Lung (tissue), 17 donors: ENCODE measurements at places on chromosomes 6 and 20.

DNA sequence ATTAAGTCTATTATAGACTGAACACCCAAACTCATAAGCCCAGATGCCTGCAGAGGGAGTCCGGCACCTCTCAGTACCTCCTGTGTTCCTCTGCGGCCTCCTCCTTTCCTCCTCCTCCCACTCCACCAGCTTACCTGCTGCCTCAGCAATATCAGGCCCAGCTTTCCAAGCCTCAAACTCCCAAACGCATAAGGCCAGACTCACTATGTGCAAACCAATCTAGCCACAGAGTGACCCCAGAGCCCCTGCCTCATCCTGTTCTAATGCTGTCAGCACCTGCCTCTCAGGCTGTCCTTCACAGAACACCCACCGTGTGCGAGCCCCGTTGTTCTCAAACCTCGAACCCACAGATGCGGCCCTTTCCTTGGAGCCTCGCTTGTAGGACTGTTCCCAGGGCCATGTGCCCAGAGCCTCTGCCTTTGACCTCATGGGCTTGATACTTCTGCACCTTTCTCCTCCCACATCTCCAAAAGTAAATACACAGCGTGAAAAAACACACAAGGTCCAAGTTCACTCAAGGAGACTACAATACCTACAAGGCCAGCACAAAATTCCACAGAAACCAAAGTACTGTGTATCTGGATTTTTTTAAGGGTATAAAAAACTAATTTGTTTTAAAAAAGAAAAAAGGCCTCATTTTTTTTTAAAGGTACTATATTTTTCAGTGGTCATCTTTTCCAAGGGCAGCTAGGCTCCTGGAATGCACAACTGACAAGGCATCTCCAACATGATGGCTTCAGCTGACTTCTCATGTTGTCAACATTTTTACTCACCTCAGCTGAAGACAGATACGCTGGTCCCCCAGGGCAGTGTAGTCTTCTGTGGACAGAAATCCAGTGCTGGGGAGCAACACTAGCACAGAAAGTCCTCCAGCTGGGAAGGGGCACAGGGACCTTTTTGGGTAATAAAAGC, 52.3 kb downstream of the ABHD12 start:
- H3K4me3 ChIP-seq, result no peak overlapping the region
- no peak overlapping the region for H3K27ac ChIP-seq
- H3K27me3 ChIP-seq, result no peaks in the 10 kb centered on the region
- H3K36me3 ChIP-seq, result no peaks in the 10 kb centered on the region
- H3K4me1 ChIP-seq, result no peaks in the 10 kb centered on the region
- no peak for DNase-seq

DNA sequence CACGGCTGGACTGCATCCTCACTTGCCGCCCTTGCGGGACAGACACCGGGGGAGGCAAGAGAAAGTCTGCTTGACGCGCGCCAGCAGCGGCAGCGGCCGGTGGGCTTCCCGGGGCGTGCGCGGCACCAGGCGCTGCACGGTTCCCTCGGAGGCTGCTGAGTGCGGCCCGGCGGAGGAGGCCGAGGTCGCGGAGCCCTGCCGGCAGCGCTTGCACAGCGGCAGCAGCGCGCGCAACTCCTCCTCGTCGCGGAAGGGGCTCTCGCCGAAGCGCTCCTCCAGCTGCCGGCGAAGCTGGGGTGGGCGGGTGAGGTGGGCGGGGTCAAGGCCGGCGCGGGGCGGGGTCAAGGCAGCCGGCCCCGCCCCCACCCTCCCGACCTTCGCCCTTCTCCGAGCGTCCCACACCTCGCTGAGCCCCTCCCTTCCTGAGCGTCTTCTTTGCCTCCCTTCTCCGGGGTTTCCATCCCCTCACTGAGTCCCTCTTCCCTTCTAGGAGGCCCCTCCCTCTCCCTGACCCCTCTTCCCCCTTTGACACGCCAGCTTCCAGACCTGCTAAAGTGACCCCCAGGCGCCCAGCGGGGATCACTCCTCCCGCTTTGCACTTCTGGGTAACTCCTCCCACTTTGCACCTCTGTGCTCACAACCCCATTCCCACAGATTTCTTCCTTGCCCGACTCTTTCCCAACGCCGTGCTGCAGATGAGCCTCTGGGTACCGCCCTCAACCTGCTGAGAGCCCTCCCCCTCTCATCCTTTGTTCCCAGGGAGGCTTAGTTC, 8.8 kb downstream of the DUSP15 start:
- peak; percentile 84 for DNase-seq
- H3K27ac ChIP-seq, result no peak overlapping the region
- peaks cover 3% of the 10 kb centered on the region for H3K27me3 ChIP-seq
- H3K36me3 ChIP-seq, result no peaks in the 10 kb centered on the region
- H3K4me3 ChIP-seq, result no peak overlapping the region

DNA sequence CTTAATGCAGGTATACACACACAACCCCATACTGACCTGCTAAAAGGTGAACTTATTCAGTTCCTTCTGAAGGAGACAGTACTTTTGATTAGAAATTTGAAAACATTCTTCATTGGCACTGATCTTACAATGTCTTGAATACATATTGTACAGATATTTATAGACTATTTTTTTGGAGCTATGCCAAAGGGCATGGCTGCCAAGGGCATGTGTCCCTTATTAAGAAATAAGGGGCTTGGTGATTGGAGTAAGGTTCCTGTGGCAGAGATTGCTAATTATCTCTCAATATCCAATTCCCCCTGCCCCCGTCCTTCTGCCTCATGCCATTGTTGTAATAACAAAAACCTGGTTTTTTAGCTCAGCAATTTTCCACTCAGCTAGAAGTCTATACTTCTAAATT, 355.9 kb downstream of the FARS2 start:
- H3K27ac ChIP-seq, result no peak overlapping the region
- no peak for DNase-seq
- H3K27me3 ChIP-seq, result no peaks in the 10 kb centered on the region
- H3K4me3 ChIP-seq, result no peak overlapping the region
- H3K4me1 ChIP-seq, result no peaks in the 10 kb centered on the region

DNA sequence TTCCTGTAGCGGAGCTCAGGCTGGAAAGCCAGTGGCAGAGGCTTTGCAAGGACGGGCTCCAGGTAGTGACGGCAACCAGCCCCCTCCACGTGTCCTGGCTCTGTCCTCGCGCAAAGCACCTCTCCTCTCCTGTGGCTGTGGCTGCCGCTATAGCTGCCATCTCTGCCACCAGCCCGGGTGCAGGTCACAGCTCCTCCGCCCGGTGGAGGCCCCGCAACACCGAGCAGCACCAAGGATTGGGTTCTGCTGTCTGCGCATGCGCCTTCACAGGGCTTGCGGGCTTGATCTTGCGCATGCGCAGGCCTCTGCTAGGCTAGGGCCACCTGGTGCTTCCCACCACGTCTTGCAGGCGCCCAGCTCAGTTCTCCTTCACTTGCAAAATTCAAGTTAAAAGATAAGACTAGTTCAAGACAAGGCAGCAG, 625.4 kb downstream of the QKI start:
- H3K27me3 ChIP-seq, result no peaks in the 10 kb centered on the region
- no peak overlapping the region for H3K4me3 ChIP-seq
- no peak overlapping the region for H3K27ac ChIP-seq
- no peaks in the 10 kb centered on the region for H3K36me3 ChIP-seq
- peak; percentile 25 for DNase-seq

DNA sequence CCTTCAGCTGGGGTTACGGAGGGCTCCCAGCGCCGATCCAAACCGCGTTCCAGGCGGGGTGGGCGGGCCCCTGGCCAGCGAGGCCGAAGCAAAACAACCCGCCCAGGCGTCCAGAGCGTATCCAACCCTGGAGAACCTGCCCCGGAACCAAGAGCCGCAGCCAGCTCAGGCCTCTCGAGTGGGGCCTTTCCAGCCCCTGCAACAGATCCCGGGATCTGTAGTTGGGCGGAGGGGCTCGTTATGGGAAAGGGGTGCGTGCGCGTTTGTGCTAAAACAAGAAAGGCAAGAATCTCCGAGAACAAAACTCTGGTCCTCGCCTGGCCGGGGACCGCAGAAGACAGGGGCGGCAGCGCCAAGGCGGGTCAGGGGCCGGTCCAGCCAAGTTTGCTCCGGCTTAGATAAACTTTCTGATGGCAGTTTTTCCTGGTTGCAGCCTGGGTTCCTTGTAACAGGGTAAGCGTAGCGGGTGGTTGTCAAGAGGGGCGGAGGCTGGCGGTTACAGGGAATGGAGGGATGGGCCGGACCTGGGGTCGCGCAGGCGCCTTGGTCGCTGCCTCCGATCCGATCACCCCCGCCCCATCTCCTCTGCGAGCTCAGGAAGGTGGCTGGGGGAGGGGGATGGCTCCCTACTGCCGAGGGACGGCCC, 448 bp upstream of the RIN2 start:
- peak overlapping the region; percentile 98 for H3K27ac ChIP-seq
- H3K4me3 ChIP-seq, result peak overlapping the region; percentile 76
- H3K4me1 ChIP-seq, result peaks cover 23% of the 10 kb centered on the region
- DNase-seq, result peak; percentile 97

DNA sequence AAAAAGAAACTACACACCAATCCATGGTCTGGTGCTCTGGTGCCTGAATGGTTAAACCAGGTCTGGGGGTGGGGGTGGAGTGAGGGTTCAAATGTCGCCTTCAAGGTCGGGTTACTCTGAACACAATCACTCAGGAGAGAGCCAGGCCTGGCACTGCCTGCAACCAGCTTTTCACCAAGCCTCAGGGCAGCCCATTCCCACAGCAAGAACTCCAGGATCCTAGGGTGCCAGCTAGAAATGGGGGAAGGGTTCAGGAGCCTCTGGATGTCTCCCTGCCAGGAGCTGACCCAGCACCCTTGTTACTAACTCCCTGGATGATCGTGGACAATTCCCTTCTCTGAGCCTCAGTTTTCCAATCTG, 6.7 kb downstream of the SDC4 start:
- peaks cover 24% of the 10 kb centered on the region for H3K4me1 ChIP-seq
- DNase-seq, result no peak
- H3K27ac ChIP-seq, result peak overlapping the region; percentile 84
- H3K36me3 ChIP-seq, result peaks cover 3% of the 10 kb centered on the region
- H3K4me3 ChIP-seq, result no peak overlapping the region
- no peaks in the 10 kb centered on the region for H3K27me3 ChIP-seq

GRCh38 chr6:43082806-43083655, 6.9 kb downstream of the PTK7 start:
- peak; percentile 92 for DNase-seq
- H3K27me3 ChIP-seq, result no peaks in the 10 kb centered on the region
- H3K27ac ChIP-seq, result no peak overlapping the region
- H3K4me1 ChIP-seq, result peaks cover 27% of the 10 kb centered on the region
- no peak overlapping the region for H3K4me3 ChIP-seq

DNA sequence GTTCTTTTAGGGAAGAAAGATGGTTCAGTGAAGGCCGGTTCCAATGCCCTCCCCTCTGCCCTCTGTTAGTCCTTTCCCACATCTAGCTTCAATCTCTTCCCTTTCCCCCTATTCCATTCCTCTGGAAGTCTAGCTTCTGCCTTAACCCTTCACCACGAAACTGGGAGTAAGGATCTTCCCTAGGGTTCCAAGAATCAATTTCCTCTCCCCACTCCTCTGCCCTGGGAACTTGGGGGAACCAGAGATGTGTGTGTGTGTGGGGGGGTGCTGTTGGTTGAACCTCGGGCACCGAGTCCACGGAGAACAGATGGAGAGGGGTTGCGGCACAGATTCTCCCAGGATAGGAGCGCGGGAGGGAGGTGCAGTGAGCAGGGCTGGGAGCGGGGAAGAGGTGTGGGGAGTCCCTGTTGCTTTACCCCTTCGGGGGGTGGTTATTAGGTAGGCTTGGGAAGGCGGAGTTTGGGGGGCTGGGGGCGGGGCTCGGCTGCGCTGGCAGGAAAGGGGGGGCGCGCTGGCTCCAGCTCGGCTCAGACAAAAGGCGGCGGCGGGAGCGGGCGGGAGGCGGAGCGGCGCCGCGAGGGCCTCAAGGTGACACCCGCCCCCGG, at the start of gene TMEM151B:
TMEM151B (plus strand) TSS at position 530 of the 605 bp plus-strand sequence. CDS start 293 bp downstream, outside the sequence.
- DNase-seq, result no peak
- H3K27me3 ChIP-seq, result no peaks in the 10 kb centered on the region
- no peaks in the 10 kb centered on the region for H3K36me3 ChIP-seq
- H3K4me1 ChIP-seq, result no peaks in the 10 kb centered on the region
- no peak within 1 kb of the TSS for H3K4me3 ChIP-seq

DNA sequence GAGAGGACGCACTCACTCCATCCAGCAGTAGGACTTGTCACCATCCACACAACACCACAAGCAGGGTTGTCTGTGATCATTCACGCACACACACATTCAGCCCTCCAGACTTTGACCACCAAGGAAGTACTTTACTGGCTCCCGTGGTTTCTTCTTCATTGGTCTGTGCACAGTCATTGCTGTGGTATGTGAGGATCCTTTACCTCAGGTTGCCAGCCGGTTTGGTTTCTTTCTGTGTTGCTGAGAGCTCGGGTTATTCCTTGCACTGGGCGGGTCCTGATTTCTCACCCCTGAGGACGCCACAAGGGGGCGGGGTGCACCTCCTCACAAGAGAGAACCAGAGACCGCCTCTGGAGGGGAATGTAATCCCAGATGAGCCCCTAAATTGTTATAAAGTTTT, 11.2 kb downstream of the SLC35A1 start:
- H3K27ac ChIP-seq, result no peak overlapping the region
- no peak for DNase-seq
- no peaks in the 10 kb centered on the region for H3K4me1 ChIP-seq
- no peak overlapping the region for H3K4me3 ChIP-seq
- no peaks in the 10 kb centered on the region for H3K27me3 ChIP-seq

DNA sequence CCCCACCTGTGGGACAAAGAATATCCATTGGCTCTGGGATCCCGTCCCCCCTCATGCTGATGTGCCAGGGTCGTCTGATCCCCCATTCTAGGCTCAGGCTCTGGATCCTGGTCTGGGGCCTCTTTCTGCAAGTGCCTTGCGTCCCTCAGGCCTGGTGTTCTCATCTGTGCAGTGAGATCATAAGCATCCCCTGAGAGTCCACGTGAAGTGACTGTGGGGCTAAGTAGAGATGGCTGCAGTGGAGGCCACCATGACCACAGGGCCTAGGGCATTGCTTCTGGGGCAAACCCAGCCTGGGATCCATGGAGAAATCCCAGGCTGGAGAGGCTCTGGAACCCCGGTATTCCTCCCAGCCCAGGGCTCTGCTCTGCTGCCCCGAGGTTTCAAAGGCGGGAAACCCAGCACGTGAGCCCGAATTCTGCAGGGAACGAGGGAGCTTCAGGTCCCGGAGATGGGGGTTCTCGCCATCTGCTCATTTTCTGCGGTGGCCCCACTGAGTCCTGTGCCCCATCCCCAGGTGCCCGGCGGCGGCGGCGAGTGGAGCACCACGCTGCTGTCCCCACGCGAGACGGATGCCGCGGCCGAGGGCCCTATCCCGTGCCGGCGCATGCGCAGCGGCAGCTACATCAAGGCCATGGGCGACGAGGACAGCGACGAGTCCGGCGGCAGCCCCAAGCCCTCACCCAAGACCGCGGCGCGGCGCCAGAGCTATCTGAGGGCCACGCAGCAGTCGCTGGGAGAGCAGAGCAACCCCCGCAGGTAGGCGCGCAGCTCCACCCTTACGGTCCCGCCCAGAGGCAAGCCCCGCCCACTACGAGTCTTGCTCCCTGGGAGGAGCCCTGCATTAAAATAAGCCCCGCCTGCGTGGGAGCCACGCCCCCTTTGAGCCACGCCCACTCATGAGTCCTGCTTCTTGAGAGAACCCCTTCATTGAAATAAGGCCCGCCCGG, 105.5 kb upstream of the MYL9 start:
- H3K27ac ChIP-seq, result no peak overlapping the region
- H3K27me3 ChIP-seq, result no peaks in the 10 kb centered on the region
- H3K4me1 ChIP-seq, result peaks cover 2% of the 10 kb centered on the region

DNA sequence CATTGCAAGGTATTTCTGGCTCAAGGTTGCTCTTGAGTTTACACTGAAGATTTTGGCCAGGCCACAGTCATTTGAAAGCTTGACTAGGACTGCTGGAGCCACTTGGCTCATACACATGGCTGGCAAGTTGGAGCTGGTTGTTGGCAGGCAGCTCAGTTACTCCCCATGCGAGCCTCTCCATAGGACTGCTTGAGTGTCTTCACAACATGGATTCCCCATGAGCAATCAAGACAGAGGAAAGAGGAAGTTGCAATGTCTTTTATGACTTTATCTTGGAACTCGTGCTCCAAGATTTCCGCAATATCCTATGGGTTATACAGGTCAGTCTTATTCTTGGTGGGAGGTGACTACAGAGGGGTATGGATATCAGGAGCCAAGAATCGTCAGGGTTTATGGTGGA, 1.4 kb upstream of the MANBAL start:
- peaks cover 6% of the 10 kb centered on the region for H3K36me3 ChIP-seq
- DNase-seq, result no peak
- peaks cover 8% of the 10 kb centered on the region for H3K4me1 ChIP-seq
